NCI-H345 (cell line): ENCODE measurements at places on chromosomes 16 and 17.

- peak; percentile 47 for DNase-seq
Measured at GRCh38 chr17:40348562-40349476, 15.7 kb downstream of the GJD3 start.

DNA sequence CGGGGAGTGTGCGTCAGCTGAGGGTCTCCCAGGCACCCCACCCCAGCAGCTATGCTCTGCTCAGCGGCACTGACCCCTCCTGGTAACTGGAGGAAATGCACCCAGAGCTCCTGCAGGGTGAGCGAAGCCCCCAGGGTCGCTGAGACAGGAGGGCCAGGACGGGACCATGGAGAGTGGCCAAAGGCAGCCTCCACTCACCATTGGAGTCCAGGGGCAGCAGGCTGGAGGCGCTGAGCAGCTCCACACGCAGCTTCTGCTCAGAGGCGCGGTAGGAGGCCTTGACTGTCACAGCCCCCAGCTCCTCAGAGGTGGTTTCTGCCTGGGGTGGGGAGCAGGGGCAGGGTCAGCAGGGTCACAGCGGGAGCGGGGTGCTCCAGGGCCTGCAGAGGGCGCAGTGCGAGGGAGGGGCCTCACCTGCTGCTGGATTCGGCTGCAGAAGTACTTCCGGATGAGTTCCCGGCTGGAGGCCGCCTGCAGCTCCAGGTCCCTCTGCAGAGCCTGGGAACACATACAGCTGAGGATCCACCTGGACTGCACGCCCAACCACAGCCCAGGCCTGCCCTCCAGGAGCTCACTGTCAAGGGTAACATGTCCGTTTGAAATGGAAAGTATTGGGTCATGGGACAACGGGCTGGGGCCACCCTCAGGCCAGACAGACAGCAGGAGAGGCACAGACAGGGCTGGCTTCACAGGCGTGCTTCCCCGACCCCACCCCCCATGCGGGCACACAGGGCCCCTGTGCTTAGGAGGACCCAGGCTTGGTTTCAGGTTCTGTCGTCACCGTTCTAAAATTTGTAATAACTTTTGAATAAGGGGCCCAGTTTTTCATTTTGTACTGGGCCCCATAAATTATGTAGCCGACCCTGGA, 13.8 kb downstream of the UNC13D start:
- DNase-seq: no peak

- no peak for DNase-seq
Measured at GRCh38 chr16:54239456-54239855, 47.1 kb downstream of the IRX3 start.

- DNase-seq: no peak
Measured at GRCh38 chr16:66432429-66432828, 5.3 kb downstream of the BEAN1 start.

- peak; percentile 76 for DNase-seq
Measured at GRCh38 chr17:36602924-36603384, 1.6 kb downstream of the MRM1 start.

- DNase-seq: no peak
Measured at GRCh38 chr16:22352140-22352539, 22.3 kb downstream of the CDR2 start.

DNA sequence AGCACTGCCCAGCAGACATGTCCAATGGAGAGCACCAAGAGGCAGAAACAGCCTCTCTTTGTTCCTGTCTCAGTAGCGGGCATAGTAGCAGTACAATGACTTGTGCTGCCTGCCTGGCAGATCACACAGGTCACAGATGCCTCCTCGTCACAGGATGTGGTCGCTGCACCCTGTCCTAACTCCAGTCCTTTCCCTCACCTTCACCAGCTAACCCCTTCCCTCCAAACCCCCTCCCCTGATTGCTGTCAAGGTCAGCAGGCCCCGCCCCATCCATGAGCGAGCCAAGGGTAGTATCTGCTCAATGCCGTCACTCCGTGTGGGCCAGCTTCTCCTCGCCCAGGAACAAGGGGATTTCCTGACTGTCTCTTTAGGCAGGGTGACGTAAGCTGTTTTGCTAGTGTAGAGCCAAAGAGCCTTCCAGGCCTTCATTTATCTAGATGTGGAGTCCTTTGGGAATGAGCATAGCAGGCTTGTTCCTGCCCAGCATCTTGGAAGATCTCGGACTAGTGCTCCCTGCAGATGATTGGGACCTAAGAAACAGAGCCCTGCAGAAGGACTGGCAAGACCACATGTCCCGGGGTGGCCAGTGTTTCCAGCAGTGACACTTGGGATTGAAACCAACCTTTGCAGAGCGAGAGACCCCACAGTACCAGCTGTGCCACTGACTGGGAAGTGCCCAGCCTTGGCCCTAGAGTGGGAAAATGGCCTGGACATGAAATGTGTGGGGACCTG, 75.9 kb upstream of the TNRC6C start:
- no peak for DNase-seq

GRCh38 chr17:77287432-77288068, 146.8 kb downstream of the SEC14L1 start:
- no peak for DNase-seq

GRCh38 chr17:48037036-48037837, at the start of gene COPZ2:
Gene COPZ2, minus strand, starts transcription at chr17:48037797. Its CDS starts 20 bp downstream, at chr17:48037777.
- no peak for DNase-seq
